Activated naive CD4-positive, alpha-beta T cell (primary cell): ENCODE measurements at places on chromosomes 6 and 20.

DNA sequence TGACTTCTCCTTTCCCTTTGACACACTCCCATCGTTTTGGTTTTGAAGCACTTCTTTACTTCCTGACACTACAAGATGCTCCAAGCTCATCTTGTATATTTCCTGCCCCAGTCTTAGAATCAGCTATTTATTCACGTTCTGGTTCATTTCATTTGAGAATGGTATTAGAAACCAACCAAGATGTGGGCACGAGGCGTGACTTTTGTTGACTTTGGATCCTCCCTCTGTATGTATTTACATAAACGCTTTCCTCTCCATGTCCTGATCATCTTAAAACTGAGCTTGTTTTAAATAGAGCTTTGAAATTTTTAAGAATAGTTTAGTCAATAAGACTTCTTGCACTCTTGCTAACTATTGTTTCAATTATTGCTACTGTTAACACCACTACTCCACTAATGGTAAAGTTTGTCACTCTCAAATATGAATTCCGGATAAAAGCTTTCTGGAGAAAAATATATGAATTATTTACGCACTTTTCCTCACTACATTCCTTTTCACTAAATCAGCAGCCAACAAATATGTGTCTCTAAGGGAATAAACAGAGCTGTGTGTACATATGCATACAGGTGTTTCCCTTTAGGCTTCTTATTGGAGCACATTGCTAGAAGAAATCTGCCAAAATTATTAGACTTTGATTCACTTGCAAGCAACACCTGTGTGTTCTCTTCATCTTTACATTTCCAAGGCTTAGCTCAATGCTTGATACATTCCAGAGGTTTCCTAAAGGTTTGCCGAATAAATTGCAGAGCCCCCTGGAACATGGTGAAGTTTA lies 77.3 kb upstream of the TMEM244 start:
- DNase-seq: no peak

- DNase-seq: no peak
Measured at GRCh38 chr20:32296412-32296811, 19.0 kb downstream of the KIF3B start.

DNA sequence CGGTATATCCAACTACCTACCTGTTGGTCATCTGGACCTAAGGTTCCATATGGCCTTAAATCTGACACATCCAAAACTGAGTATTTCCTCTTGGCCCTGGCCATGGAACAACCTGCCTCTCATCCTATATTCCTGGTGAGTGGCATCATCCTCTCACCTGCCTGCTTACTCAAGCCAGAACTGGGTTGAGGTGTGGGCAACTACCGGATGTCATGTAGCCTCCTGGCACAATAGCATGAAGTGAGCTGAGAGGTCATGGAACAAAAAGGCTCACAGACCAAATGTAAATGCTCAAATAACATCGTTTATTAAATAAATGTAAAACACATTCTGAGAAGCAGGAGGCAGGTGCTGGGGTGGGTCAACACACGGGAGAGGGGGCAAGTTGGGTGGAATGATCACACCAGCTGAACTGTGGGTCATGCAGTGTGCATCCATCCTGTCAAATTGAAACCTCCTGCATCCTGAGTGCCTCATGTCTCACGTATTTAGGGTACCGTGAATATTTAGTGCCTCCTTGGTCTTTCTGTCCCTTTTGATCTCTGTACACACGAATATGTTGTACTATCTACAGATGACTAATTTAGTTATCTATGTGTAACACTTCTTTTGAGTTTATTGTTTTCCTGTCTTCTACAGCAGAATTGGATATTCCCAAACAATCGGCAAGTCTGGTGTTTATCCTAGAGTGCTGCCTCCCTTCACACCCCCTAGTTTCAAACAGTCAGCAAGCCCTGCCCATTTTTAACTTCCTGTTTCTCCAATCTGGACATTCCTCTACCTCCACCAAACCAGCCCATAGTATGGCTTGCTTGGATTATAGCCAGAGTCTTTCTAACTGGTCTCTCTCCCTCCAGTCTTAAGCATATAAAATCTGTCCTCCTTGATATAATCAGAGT lies 7.9 kb upstream of the POU5F1 start:
- DNase-seq: no peak

- no peak for DNase-seq
Measured at GRCh38 chr6:18090349-18090786, 32.1 kb downstream of the NHLRC1 start.

DNA sequence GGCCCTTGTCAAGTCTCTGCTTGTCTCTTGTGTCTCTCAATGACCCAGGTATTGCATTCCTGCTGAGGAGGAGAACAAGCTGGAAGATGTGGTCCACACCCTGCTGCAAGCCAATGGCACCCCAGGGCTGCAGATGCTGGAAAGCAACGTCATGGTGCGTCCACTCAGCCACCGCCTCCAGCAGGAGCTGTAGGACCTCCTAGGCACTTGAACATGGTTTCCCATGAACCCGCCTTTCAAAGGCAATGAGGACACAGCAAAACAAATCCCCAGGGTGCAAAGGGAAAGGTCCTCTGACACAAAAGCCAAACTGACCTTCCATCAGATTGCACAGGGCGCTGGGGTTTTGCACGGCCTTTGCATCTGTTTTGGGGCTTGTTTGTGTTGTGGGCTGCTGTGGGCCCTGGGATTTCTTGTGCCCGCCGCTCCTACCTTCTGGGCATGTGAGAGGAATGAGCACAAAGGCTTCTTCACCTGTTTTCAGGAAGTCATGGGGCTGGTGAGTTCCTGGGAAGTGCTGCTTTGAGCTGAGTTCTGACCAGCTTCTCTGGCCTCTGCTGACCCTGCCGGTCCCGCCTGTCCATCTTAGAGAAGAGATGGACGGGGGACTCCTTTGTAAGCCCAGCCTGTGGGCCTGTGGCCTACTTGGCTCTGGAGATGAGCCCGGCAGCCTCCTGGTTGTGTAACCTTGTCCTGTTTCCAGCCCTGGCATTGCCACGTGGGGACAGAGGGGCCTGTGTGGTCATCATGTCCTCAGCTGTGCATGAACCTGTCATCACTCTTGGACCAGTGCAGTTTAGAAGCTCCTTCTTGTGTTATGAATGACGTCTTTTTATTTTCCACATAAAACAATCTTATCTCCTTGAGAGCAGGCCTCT lies 151.3 kb downstream of the DTNBP1 start:
- no peak for DNase-seq

DNA sequence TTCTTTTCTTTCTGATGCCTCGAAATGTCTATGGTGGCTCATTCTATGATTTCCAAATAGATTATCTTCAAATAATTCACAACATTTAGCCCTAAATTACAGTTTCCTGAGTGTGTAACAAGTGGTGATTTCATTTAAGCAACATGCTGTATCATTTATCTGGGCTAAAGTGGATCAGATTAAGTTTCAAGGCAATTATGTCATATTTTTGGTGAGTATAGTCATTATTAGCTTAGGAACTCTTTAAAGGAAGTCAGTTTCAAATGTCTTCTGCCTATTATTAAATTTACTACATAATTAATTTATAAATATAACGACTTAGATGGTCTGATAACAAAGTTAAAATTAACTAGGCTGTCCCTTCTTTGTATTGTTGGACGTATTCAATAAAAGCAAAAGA lies 847.9 kb upstream of the FLRT3 start:
- DNase-seq: no peak

DNA sequence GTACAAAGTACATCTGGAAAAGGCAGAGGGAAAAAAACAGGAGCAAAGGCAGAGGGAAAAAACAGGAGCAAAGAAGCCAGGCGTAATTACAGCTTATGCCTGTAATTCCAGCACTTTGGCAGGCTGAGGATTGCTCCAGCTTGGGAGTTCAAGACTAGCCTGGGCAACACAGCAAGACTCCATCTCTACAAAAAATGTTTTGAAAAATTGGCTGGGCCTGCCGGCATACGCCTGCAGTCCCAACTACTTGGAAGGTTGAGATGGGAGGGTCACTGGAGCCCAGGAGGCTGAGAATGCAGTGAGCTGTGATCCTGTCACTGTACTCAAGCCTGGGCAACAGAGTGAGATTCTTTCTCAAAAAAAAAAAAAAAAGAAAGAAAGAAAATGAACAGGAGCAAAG lies 19.0 kb upstream of the CBFA2T2 start:
- no peak for DNase-seq

DNA sequence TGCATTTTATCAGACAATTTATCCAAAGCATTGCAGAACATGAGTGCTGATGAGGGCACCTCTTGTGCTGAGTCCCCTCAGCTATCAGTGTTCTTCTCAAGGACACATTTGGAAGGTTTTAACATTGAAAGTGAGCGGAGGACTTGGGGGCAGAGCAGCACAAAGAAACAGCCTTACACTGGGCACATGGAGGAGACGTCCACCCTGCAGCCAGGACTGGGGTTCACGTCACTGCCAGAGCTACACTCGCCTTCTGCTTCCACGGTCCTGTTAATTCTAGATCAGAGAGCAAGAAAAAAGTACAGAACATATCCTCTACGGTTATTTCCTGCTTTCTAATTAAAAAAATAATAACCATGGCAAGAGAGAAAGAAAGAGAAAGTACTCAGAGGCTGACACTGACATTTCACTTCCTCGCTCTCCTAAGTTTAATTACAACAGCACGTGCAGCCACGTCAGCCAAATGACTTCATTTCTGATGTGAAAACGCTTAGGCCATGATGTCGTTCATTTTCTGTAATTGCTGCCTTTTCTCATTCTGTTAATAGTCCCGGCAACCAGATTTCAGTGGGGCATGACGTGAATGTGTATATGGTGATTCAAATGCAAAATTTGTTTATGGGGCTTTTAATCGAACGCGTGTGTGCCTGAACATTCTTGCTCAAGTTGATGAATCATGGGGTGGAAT lies 5.1 kb downstream of the PRND start:
- no peak for DNase-seq

DNA sequence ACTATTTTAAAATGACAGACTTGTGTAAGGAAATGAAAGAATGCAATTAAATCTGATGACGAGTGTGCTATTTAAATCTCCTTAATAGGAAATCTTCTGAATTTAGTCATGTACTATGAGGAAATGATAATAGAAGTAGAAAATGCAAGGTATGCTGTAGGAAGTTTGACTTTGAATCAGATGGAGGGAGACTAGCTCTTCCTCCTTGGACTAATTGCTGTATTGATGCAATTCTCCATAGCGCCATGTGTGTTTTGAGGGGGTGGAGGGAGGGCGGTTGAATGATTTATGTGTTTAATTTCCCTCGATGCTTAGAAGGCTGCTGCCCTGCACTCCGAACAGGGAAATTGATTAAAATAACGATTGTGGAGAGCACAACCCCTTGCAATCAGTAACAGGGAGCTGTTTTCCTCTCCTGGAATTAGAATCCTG lies 214.4 kb upstream of the PRND start:
- no peak for DNase-seq

DNA sequence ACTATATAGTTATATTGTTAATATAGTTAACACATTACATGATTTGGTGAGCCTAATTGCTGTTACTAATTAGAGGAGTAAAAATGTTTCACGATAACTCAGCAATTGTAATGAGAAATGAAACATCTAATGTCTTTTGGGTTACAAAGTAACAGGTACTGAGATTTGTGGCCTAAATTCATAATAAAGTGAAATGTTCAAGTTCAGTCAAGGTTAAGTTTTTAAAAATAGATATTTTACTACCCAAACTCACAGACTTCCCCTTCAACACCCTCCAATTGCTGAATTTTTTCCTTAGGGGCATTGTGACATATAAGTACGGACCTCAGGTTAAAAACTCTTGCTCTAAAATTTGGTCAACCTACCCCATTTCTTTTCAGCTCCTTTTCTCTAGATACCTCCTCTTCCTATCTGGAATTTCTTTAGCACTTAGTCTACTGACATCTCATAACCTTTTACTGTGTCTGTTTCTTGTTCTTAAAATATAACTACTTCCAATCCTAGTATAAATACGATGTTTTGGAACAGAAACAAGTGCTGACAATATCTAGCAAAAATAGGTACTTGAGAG lies 112.3 kb upstream of the PRSS16 start:
- no peak for DNase-seq

GRCh38 chr6:10412461-10413261 lies 2.2 kb downstream of the TFAP2A start:
- no peak for DNase-seq

DNA sequence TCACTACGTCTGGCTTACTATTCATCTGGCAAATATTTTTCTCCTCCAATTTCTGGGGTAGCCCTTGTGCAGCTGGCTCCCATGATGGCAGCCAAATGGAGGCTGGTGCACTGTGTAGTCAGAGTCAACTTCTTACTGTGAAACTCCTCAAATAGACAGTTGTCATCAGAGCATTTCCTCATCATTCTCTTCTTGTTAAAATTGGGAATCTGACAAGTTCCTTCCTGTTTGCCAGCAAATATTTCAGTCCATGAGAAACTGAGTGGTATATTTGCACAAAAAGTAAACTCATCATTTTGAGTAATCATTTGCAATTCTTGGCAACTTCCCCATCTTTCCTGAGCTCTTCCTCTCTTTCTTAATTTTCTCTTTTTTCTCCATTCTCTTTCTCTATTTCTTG lies 394.9 kb upstream of the RGS17 start:
- no peak for DNase-seq

DNA sequence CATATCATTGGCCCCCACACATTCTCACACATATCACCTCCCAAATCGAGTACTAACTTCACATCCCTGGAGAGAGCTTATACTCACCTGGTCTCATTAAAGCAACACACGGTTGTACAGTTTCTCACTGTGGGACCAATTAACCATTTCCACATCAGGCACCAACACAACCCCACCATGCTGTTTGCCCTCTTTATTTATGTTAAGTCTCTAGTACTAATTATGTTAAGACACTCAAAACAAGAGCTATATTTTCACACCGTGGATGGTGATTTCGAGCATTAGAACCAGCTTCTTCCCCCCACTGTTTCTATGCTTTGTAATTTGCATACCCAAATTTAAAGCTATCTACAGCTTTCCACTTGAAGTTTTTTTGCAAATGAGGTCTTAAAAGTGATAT lies 6.3 kb downstream of the SCML4 start:
- DNase-seq: no peak

DNA sequence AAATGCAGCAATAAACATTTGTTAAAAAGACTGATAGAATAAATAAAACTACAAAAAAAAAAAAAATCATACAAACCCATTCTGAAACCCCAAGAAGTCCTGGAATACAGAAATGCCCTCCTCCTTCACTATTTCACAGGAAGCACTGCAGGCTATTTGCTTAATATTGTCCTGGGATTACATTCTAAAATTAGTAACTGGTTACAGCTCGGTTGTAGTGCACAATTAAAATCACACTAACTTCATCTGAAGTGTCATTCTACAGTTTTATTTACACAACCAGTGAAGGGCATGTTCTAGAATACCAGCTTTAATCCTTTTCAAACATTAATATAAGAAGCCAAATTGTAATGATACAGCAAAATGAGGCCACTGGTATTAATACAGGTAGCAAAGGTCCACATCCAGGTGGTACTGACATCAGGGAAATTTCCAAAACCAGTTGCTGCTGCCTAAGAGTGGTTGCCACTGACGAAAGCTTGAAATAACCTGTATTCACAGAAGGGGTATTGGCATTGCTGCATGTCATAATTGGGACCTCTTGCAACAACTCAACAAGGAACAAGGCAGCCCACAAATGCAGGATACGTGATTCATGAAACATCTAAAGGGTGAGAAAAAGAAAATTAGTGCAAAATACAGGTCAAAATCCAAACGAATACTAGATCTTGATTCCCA lies 26.9 kb downstream of the AKIRIN2 start:
- no peak for DNase-seq

- no peak for DNase-seq
Measured at GRCh38 chr6:79868098-79868722, 79.1 kb downstream of the ELOVL4 start.
